Stimulated activated CD4-positive, alpha-beta T cell treated with anti-CD3 and anti-CD28 coated beads, Interleukin-12 subunit alpha, Interleukin-12 subunit beta, amount 100 ng/mL, for 4 hours (primary cell): ENCODE measurements at places on chromosomes 3 and 15.

GRCh38 chr3:146709969-146710368 lies 104.8 kb upstream of the PLSCR5 start:
- no peak for DNase-seq

DNA sequence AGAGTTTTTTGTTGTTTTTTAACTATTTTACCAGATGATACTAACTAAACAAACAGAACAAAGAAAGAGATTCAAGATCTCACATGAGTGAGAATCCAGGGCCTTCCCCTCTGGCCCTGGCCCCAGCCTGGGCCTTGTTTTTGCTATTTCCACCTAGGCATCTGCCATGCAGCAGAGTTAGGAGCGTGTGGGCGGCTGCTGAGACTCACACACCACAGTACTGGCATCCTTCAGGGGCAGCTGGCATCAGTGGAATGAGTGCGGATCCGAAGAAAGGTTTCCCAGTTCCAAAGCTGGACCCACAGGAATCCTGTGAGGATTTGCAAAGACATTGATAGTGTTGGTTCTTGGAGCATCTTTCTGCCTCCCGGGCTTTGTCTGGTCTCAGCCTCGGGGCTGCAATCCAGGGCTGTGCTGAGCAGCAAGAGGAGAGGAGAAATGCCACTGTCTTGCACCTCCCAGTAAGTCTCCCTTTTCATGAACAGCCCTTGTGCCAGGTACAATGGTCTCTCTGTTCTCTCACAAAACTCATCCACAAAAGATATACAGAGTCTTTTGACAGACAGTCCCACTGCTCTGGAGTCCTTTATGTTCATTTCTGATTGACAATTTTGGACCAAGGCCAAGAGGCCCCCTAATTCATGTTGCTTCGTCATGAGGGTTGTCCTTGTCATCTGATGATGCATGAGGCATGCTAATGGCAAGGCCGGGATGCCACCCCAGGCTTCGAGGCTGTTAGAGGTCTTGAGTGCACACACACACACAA lies 46.6 kb downstream of the APH1B start:
- DNase-seq = no peak

GRCh38 chr3:58074997-58075396 lies 66.8 kb downstream of the FLNB start:
- peak; percentile 4 for DNase-seq

GRCh38 chr3:57746156-57747010 lies 9.7 kb upstream of the SLMAP start:
- no peak for DNase-seq

DNA sequence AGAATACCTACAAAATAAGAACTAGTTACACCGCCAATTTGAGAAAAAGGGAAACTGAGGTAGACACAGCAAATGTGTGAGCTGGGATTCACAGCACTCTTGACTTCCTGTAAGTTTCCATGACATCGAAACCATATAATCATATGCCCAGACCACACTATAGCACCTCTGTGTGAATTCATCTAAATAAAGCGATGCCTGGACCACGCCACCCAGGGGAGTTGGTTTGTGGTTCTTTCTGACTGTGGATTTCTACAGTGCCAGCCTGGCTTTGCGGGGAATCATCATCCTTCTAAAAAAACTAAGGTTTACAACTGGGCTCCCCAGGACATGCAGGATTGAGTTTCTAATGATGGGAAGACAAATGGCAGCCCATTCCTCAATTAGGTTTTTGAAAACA lies 23.5 kb upstream of the CA12 start:
- DNase-seq = no peak

- no peak for DNase-seq
These were observed 60.8 kb upstream of the MEF2A start for GRCh38 chr15:99504823-99505551.
